ENCODE measurements at places on chromosomes 4 and X.

- DNase-seq, result no peak
Measured at GRCh38 chr4:56220261-56220660, 167.0 kb downstream of the AASDH start.

GRCh38 chrX:133608406-133608805, 193.1 kb upstream of the GPC4 start:
- DNase-seq, result no peak

- no peak for DNase-seq
Measured at GRCh38 chr4:55615008-55615407, 21.1 kb downstream of the NMU start.

DNA sequence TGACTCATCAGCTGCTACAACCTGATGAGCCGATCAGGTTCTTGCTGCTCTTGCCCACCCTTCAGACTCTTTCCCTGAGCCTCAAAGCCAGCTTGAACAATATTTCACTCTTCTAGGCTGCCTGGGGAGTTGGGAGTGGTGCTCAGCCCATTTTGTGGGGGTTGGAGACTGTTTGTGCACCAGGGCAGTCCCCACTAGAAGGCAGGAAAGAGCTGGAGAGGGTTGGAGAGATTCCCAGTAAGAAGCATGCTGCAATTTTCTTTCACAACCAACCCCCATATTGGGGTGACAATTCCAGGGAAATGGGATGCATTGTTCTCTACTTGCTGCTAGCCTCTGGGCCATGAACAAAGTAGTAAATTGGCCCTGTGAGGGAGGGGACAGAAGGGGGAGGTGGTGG, 44.1 kb downstream of the SLC16A2 start:
- no peak for DNase-seq

DNA sequence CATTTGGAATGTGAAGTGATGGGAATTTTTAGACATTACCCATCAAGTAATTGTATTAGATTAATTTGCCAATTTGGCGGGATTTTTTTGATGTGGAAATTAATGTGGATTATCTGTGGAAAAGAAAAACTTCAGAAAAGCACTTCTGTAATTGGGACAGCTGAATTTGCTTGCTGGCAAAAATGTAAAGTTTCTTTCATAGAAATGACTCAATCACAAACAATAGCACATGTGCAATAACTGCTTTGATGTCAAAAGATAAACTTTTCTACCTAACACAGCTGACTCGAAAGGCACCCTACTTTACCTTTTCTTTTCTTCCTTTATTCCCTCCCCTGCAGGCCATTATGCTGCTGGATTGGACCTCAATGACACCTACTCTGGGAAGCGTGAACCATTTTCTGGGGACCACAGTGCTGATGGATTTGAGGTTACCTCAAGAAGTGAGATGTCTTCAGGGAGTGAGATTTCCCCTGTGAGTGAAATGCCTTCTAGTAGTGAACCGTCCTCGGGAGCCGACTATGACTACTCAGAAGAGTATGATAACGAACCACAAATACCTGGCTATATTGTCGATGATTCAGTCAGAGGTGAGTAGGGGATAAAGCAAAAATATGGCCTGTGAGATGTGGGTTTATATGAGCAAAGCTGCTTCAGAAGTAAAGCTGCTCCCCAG, 1.4 kb downstream of the AREG start:
- no peak for DNase-seq

- DNase-seq, result peak; percentile 9
Measured at GRCh38 chrX:116009861-116010710, 160.5 kb upstream of the AGTR2 start.

All from NCI-H1105 treated with DMSO at 0.1 percent for 48 hours (cell line).